ENCODE measurements at places on chromosomes 11 and 22.

GRCh38 chr11:85694385-85694980 is 8.5 kb upstream of the CCDC89 start:
- no peak for DNase-seq

GRCh38 chr11:1883346-1884302 is 8.1 kb downstream of the PRR33 start:
- no peak for DNase-seq

DNA sequence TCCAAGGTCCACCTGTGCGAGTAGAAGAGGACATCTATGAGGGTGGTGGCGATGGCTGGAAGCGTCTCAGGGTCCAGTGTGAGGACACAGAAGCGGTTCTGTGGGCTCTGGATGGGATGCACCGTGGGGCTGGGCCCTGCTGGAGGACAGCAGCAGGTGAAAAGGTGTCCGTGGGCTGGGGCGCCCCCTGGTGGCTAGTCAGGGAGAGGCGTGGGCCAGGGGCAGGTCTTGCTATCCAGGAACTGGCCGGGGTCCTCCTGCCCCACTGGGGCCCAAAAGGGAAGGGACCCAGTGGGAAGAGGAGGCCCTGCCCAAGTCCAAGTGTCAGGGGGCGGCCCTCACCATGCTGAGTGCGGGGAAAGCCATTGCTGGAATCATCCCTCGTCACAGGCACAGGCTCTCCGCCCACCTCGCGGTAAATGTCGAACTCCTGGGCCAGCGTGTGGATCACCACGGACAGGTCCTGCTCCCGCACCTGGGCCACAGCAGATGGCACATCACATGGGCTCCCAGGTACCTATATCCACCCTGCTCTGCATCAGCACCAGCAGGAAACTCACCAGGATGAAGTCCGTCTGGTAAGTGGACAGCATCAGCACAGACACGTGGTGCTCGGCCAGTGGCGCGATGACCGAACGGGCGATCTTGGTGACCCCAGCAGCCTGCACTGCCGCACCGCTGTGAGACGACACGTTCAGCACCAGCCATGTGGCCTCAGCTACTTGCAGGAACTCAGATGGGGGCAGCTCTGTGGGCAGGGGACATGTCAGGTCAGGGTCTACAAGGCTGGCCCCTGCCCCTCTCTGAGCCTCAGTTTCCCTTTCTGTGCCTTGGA is 2.3 kb downstream of the CASTOR1 start:
- DNase-seq: peak; percentile 92

- no peak for DNase-seq
These were observed 18.1 kb downstream of the SLC37A2 start for GRCh38 chr11:125081098-125081798.

DNA sequence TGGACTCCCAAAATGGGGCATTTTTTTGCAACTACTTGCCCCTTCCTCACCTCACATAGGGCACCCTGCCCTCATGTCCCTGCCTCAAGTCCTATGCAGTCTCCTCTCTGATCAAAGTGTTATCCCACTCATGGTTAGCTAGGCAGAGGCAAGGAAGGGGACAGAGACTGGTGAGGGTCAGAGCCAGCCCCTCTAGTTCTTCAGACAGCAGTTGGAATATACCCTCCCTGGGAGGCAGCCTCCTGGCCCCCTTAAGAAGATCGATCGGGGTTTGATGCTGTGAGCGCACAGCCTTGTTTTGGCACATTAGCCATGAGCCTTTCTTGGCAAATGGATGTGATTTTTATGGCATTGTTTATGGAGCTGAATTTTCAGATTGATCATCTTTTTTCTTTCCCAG is 436.9 kb downstream of the BUD13 start:
- DNase-seq: no peak

GRCh38 chr11:3642071-3642951 is 519 bp upstream of the ART5 start:
- peak; percentile 32 for DNase-seq

DNA sequence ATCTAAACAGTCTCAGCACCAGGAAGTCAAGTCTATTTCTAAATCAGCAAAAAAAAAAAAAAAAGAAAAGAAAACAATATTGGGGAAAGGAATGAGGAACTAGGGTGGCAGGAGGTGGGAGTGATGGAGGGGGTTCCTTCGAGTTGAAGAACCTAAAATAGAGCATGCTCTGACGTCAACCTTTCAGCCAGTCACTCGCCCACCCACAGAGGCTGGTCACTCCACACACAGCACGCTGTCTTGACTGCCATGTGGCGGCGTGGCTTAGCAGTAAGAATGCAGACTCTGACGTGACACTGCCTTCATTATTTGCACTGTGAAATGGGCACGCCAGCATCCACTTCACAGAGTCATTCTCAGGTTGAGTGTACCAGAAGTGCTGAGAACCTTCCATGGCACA is 48.3 kb downstream of the LARGE1 start:
- no peak for DNase-seq

DNA sequence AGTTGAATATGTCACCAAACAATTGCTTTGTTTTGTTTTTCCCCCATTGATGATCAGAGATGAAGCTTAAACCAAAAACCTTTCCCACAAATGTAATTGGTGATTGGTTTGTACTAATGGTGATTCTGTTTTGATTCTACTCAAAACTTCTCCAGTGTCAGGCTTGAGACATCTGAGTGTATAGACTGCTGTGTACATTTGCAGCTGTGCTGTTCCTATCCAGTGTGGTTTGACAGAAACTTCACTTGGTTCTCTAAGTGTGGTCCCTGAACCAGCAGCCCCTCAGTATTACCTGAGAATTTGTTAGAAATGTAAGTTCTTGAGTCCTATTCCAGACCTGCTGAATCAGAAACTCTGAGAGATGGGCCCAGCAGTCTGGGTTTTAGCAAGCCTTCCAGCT is 84.8 kb downstream of the PPP6R3 start:
- DNase-seq: no peak

GRCh38 chr11:827146-827896 is 398 bp upstream of the CRACR2B start:
- DNase-seq: no peak

DNA sequence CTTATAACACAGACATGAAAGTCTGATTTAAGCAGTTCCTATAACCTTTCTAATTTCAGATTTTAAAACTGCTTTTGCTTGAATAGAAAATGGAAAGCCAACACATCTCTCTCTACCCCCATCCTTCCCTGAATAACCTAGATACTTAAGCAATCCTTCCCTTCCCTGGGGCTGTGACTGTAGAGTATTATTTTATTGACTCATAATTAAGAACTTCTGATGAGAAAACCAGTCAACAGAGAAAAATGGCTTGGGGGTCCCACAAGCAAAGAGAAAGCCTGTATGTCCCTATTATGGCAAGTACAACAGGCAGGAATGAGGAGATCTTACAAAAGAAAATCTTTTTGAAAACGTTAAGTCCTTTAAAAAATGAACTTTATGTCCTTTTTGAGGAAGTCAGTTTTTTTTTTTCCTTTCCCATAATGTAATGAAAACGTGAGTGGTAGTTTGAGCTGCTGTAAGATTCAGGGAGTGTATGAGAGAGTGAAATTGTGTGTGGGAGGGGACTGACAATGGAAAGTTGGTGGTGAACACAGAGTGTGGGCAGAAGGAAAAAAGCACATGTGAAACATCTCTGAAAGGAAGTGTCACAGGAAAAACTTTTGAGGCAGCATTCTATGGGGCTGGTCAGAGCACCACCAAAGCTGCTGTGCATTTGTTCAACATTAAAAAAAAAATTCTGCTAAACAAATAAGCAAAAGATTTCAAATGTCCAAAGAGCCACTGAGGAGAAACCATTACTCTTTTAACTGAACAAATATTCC is 154.6 kb downstream of the MAML2 start:
- no peak for DNase-seq

GRCh38 chr11:17386331-17387084 is 2.0 kb downstream of the KCNJ11 start:
- DNase-seq: no peak

DNA sequence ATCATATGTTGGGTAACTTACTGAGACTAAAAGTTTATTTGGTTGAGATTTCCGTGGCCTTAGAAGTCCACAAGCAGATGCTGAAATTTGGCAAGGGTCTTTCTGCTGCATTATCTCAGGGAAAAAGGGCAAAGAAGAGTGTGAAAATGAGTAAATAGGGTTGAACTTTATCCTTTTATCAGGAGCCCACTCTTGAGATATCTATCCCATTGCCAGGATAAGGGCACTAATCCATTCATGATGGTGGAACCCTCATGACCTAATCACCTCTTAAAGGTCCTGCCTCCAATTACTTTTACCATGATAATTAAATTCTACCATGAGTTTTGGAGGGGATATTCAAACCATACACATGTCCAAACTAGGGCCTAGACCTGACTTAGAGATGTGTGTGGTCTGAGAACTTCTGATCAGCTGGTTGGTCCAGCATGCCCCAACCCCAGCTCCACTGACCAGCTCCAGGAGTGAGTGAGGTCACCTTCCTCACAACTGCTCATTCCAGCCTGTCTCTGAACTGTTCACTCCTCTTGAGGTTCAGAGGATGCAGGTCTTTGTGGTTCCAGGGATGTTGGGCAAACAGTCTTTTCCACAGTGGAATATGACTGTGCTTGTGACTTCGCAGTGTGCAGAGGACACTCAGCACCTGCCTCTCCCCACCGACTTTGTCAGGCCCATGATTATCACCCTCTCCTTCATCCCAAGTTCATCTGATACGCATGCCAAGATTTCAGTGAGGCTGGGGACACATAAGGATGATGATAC is 130.1 kb upstream of the TOP3B start:
- DNase-seq: no peak

- no peak for DNase-seq
These were observed 9.0 kb downstream of the CCDC88B start for GRCh38 chr11:64349025-64349387.

DNA sequence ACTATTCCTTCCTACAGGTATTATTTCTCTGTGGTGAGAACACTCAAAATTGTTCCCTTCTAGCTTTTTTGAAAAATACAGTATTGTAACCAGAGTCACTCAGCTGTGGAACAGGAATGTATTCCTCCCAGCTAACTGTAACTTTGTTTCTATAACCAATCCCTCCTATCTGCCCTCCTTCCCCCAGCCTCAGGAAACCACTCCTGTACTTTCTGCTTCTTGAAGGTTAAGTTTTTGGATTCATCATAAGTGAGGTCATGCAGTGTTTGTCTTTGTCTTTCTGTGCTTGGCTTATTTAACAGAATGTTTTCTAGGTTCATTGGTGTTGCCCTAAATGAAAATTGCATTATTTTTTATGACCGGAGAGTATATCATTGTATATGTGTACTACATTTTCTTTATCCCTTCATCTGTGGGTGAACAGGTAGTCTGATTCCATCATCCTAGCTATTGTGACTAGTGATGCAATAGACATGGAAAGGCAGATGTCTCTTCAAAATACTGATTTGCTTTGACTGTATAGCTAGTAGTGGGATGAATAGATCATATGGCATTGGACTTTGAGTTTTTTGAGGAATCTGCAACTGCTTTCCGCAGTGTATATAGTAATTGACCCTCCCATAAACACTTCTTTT is 112.9 kb upstream of the GRK3 start:
- no peak for DNase-seq

DNA sequence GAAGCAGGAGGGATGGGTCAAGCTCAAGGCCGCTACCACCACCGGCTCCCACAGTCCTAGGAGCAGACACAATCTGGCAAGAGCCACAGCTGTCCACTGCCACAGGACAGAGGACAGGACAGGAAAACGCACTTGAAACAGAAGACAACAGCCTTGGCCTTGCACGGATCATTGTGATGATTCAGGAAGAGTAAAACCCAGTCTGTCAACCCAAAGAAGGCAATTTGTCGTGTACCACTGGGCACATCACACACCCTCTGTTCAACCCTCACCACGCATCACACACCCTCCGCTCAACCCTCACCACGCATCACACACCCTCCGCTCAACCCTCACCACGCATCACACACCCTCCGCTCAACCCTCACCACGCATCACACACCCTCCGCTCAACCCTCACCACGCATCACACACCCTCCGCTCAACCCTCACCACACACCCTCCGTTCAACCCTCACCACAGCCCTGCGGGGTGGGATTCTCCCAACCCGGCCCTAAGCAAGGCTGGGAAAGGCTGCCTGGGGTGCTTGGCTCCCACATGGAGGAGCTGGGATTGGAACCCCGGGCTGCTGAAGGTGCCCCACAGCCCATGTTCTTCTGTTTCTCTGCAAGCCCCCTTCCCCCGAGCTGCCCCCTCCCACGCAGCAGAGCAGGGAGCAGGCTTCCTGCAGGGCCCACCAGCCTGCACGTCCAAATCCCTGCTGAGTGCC is 11.3 kb upstream of the CDC42BPG start:
- DNase-seq: no peak

DNA sequence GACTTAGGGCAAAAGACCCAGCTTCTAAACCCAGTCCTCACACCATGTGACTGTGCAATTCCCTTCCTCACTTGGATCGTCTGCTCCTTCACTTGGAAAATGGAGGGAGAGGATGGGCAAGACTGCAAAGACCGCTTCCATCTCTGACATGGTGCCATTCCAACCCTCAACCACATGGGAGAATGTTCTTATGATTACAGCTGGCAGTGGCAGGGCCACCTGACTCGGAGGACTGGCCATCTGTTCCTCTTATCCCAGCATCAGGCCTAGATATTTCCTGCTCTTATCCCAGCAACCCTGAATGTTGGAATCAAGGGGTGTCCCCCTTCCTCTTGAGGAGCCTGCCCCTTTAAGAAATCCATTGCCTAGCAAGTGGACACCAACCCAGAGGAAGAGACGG is 15.4 kb downstream of the DSCAML1 start:
- DNase-seq: no peak

GRCh38 chr11:96162816-96163499 is 180.0 kb downstream of the MAML2 start:
- no peak for DNase-seq

- DNase-seq: no peak
These were observed 8.2 kb downstream of the TRPM5 start for GRCh38 chr11:2436013-2436520.

DNA sequence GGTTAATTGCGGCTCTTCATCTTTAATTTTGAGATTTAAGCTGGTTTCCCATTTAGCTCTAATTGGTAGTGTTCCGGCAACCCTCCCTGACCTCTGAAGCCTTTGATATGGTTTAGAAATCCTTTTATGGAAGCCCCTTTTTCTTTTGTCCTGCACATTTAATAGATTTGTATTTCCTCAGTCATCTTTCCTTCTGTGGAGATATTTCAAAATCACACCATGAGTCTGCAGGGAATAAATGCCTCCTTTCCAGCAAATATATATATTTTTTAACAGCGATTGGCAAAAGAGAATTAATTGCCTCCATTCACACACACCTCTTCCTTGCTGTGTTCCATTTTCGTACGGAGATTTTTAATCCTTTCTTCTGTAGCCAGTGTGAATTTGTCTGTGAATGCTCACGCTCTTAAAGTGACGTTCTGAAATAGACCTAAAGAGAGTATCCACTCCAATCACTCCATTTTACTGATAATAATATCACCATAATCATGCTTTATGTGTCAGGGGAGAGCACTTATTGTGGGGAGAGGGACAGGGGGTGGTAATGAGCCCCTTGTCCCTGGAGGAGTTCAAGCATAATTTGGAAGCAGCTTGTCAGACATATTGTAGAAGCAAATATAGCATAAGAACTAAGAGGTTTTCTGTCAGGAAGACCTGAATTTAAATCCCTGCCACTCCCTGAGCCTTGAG is 142.5 kb upstream of the SYT13 start:
- no peak for DNase-seq
